ENCODE measurements at places on chromosomes 4 and X.

- DNase-seq, result no peak
These were observed 11.6 kb downstream of the SH3BP2 start for GRCh38 chr4:2804449-2804972.

DNA sequence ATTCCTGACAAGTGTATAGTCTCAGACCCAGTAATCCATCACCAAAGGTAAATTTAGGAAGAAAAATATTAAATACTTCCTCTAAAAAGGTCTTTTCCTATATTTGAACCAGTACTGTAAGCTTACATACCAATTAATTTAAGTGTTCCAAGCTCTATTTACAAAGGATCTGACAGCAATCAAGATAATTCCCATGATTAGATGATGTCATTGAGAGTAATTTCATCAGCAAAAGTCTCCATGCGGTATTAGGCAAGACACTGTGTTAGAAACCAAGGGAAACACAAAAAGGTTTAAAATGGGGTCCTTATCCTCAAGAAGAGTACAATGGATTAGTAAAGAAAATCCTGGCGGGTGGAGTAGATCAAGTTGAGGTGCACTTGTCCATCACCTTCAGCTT, 198.5 kb downstream of the PRDM5 start:
- DNase-seq, result no peak

DNA sequence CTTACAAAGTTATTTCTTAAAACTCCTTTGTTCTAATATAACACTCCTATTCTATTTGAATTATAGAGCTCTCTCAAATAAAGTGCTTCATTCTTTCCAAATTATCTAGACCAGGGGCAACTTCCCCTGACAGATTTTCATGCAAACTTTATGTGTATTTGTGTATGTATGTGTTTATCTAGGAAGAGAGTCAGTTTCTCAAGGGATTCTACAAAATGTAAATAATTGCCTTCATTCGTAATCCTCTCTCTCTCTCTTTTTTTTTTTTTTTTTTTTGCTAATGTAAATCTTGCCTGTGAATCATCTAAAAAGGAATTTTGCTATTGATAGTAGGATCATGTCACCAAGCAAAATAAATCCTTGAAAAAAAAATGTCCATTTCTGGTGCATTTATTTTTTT, 38.9 kb upstream of the RBPJ start:
- no peak for DNase-seq

DNA sequence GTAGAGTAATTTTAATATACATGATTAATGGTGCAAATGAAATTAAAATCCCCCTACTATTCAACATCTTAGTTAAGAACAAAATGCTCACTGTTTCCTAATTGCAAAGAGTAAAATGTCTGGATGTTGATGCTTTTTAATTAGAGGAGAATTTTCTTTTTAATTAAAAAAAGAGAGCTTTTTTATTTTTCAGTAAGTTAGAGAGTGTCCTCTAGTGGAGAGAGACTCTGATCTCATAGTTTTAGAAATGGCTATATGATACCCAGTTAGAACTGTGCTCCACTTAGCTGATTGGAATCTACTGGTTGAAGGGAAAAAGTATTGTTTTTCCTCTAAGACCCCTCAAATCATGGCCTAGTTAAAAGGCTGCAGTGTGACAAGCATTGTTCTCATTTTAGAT, 312.0 kb upstream of the MAGEB2 start:
- no peak for DNase-seq

DNA sequence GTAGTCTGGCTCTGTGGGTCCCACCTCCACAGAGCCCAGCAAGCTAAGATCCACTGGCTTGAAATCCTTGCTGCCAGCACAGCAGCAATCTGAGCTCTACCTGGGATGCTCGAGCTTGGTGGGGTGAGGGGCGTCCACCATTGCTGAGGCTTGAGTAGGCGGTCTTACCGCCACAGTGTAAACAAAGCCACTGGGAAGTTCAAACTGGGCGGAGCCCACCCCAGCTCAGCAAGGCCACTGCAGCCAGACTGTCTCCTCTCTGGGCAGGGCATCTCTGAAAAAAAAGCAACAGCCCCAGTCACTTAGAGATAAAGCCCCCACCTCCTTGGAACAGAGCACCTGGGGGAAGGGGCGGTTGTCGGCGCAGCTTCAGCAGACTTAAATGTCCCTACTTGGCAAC, 243.2 kb upstream of the POF1B start:
- DNase-seq, result no peak

DNA sequence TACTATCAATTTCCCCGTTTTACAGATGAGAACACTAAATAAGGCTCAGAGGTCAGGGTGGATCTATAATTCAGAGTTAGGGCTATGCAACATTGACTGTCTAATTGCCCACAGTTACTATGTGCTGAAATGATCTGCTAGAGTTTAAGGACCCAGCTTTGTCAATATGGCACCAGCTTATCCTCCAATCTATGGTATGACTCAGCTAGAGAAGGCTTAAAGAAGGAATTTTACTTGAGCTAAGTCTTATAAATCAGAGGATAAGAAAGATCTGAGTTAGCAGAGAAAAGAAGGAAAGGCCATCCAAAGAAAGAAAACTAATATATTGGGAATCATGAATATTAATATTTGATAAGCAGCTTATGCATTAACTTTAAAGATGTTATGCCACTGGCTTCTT, 78.1 kb downstream of the ASB9 start:
- DNase-seq, result no peak

- no peak for DNase-seq
These were observed 8.9 kb upstream of the RUFY3 start for GRCh38 chr4:70712604-70713452.

DNA sequence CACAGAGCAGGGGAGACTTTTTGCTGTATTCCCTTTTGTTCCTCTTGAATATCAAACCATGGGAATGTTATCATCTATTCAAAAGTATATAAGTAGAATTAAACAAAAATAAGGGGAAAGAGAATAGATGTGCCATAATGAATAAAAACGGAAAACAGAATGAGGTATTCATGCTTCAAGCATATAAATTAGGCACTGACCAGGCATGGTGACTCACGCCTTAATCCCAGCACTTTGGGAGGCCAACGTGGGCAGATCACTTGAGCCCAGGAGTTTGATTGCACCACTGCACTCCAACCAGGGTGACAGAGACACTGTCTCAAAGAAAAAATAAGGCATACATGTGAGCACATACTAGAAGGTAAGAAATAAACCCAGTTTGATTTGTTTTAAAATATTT, 16.3 kb upstream of the NEUROG2 start:
- DNase-seq, result no peak

DNA sequence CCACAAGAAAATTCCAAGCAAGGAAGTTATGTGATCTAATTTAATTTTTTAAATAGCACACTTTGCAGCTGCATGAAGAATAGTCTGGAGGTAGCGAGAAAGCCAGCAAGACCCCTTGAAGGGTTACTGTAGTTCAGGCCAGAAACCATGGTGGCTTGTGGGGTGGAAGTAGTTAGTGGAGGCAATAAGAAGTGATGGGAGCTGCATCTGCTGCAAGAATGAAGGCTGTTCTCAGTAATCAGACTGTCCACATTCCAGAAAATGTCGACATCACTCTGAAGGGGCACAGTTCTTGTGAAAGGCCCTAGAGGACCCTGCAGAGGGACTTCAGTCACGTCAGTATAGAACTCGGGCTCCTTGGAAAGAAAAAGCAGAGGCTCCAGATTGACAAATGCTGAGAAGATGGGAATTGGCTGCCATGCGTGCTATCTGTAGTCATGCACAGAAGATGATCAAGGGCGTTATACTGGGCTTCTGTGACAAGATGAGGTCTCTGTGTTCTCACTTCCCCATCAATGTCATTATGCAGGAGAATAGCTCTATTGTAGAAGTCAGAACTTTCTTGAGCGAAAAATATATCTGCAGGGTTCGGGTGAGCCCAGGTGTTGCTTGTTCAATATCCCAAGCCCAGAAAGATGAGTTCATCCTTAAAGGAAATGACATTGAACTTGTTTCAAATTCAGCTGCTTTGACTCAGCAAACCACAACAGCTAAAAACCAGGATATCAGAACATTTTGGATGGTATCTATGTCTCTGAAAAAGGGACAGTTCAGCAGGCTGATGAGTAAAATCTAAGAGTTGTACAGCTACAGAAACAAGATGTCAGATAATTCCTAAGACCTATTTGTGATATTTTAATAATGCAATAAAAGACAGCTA, 254.2 kb downstream of the CBR4 start:
- no peak for DNase-seq

DNA sequence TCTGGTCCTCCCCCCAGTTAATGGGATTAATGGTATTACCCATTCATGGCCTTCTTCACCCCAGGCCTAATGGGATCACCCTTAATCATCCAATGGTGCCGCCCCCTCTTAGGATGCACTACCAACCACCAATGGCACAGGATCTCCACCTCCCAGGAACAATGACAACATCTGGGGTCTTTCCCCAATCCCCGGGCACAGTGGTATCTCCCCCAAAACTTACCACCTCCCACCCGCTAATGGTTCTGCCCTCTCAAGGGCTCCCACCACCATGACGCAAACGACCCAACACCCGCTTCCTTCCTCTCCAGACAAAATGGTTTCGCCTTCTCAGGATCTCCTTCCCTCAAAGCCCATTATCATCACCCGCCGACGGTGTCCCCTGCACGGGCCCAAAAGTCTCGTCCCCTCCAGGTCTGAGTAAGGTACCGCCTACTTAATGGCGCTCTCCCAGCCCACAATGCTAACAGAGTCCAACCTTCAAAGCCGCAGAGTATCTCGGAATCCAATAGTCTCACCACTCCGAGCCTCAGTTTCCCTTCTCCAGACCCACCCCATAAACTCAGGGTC, 458 bp downstream of the GRIPAP1 start:
- DNase-seq, result peak; percentile 24

DNA sequence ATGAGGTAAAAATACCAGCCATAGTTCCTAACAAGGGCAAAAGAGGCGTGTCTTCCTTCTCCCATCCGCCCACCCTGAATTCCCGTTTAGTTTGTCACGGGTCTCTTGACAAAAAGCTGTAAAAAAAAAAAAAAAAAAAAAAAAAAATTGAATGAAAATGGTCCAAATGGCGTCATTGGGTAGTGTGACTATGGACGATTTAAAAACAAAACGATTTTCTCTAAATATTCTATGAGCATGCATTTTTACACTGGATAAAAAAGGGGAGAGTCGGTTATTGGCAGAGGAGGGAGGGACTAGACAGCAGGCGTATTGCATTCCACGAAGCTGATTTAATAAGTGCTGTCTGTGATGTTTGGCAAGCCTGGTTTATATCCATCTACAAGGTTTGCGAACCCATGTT, at the start of gene FAM133A:
TSS of gene FAM133A (plus strand) at position 338 of the 403 bp plus-strand sequence. CDS start 35,214 bp downstream, outside the sequence.
- DNase-seq, result no peak

Measured in stimulated activated CD4-positive, alpha-beta T cell treated with anti-CD3 and anti-CD28 coated beads, Interleukin-12 subunit alpha, Interleukin-12 subunit beta, amount 100 ng/mL, for 48 hours (primary cell).